ENCODE measurements at places on chromosomes 7 and 10.

DNA sequence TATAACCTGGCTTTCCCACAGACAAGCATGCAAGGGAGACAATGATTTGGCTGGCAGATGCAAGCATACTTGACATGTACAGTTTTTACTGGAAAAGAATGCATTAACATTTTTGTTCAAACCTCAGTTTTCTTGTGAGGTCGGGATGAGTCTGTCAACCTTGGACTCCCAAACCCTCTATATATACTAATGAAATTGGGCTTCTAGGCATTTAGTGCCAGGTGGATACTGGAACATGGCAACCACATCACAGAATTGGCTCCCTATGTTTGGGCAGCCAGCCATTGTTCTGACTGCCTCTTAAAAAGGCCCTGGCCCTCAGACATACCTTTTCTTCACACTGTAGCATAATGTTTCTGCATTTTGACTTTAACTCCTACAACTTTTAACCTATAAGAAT lies 39.1 kb downstream of the CDK6 start:
- DNase-seq = peak; percentile 61

- DNase-seq = no peak
Measured at GRCh38 chr7:158068853-158069252, 518.8 kb downstream of the PTPRN2 start.

DNA sequence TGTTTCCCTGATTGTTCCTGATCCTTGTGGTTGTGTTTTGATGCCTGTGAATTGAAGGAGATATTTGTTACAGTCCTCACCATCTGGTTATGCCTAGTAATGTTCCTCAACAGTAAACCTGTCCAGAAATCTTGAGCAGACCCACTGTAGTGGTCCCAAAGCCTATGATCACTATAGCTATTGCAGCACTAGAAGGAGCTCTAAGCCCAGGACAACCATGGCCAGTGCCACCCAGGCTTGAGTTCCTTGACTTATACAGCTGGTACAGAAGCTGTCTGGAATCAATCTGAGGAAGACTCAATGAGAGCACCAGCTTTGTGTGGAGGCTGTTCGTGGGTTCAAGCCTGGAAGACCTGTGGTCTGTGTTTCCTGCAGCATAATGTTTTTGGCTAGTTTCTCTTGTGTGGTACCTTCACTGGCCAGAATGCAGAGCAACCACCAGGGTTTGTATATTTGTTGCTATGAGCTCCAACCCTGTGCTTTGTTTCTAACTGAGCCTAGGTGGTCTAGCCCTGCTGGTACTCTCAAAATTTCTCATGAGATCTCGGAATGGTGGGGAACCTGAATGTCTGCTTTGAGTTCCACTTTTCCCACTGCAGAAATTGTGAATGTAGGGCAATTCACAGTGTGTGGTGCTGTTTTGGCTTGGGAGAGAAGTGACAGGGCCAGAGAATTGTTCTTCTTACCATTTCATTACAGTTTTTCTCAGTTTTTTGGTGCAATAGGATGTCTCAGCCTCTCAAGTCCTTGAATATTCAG lies 355.2 kb downstream of the SUGCT start:
- DNase-seq = peak; percentile 26

- peak; percentile 70 for DNase-seq
Measured at GRCh38 chr10:58266003-58266825, 1.5 kb downstream of the IPMK start.

Data from fibroblast of skin of scalp (primary cell).